Mesendoderm (in vitro differentiated cells): ENCODE measurements at places on chromosomes 11 and 22.

- DNase-seq = no peak
Measured at GRCh38 chr11:102470251-102470650, 17.7 kb upstream of the TMEM123 start.

DNA sequence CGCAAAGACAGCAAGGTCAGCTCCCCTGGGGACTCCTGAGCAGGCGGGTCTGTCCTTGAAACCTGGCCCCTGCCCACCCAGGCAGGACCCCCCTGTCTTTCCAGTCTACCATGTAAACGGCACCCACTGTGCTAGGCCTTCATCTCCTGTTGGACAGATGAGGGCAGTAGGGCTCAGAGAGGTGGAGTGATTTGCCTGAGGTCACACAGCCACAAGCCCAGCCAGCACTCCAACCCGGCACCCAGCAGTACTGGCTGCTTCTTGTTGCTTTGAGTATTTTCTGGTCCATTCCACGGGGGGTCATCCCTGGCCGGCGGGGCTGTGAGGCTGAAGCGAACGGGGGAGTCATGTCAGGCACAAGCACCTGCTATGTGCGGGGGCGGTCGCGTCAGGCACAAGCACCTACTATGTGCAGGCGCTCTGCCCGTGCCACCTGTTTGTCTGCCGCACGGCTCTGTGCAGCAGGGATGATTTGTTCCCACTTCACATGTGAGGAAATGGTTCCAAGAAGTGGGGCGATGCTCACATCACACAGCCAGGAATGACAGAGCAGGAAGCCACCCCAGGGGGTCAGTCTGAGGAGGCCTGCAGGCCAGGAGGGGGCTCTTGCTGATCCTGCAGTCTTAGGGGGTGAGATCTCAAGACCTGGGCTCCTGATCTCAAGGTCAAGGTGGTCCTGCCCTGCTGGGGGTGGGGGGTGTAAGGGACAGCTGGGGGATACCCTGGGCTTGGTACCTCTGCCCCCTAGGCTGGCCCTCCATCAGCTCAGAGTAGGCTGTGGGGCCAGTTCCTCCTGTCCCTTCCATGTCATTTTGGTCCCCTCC lies 110.7 kb downstream of the CACNA1I start:
- no peak for DNase-seq

DNA sequence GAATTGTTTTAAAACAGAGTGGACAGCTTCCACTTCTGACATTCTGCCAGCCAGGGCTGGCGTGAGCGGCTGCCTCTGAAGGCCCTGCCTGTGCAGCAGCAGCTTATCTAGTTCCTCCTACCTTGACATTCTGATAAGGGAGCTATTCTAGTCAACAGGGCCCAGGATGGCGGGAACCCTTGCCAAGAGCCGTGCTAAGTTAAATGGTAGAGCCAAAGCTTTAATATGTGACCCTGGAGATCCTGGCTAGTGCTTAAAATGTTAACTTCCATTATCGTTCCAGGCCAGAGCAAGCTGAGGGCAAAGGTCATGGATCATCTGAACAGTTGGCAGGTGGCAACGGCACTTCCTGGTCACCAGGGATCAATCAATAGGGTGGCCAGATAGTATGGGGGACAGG lies 3.5 kb downstream of the KCNJ5 start:
- no peak for DNase-seq

DNA sequence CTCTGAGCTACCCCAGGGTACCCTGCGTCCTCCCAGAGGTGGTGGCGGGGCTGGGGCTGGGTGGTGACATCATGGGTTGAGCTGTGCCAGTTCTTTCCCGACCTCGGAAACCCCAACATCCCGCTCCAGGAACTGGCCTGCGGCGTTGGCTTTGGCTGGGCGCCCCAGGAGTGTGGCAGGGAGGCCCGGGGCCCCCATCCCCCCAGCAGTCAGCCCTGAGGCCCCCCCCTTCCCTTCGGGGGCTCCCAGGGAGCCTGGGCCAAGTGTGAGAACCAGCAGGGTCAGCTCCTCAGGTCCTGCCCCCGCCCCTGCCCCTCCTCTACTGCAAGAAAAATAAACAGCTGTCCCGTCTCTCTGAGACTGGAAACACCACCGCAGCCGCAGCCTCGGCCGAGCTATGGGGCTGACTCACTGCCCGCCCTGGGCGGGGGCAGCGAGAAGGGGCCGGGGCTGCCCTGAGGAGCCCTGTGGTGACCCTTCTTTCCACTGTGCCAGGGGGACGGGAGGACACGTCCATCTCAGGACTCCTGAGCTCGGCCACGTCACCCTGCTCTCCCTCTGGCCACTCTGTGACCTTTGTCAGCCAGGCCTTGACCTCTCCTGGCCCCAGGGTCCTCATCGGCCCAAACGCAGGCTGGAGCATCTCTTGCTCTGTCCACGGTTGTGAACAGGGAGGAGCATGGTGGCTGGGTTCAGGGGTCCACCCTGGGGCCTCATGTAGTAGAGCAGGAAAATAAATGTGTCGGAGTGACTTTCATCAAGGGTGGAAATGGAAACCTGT lies 73.4 kb downstream of the WNT7B start:
- no peak for DNase-seq

- DNase-seq = no peak
Measured at GRCh38 chr11:31560842-31561476, 51.4 kb downstream of the ELP4 start.

DNA sequence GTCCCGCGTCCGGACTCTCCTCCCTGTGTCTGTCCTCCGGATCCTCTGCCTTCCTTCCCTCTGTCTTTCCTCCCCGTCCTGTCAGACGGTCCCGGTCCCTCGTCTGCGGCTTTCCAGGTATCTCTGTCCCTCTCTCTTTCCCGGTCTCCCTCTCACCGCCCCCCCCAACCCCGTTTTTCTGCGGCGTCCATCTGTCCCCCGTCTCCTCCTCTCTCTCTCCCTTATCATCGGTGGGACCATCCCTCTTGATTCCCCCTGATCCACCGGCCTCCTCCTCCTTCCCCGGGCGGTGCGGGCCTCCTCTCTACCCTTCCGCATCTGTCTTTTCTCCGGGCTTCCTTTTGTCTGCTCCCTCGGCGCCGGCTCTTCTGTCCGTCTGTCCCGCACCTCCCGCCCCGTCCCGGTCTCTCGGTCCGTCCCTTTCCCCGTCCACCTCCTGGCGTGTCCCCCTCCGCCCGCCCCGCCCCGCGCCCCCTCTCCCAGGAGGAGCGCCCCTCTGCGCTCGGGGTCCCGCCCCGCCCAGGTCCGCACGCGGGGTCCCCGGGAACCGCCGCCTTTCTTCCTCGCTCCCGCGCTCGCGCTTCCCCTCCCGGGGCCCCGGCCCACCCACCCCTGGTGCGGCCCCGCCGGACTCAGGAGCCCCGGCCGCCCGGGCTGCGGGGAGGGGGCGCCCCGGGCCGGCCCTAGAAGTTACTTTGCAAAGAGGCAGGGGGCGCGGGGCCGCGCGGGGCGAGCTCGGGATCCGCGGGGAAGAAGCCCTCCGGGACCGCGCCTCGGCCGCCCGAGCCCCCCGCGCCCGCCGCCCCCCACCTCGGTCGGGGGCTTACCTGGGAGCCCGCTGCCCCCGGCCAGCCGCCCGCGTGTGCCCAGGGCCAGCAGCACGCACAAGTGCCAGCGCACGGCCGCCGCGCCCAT lies 568 bp downstream of the SCUBE1 start:
- DNase-seq = no peak

- DNase-seq = no peak
Measured at GRCh38 chr22:32736746-32737145, 64.8 kb upstream of the TIMP3 start.
